ENCODE measurements at places on chromosomes 2 and 18.
A peak's percentile ranks its signal among the peaks of the same experiment; 100 is the strongest.

DNA sequence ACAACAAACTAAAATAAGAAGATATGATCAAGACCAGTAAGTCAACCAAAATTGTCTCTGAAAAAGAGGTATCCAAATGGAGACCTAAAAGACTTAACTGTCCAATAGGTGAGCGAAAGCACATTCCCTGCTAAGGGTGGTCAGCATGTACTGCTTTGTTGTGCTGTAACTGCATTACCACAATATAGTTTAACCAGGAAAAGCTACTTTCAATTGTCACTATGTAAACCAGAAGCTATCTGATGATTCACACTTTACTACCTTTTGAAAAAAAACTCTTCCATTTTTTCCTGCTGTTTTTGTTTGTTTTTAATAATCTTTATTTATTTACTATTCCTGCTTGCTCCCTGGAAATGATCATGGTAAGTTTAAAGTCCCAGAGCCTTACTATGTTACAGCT lies 36.1 kb downstream of the ASXL2 start:
- no peak for DNase-seq

DNA sequence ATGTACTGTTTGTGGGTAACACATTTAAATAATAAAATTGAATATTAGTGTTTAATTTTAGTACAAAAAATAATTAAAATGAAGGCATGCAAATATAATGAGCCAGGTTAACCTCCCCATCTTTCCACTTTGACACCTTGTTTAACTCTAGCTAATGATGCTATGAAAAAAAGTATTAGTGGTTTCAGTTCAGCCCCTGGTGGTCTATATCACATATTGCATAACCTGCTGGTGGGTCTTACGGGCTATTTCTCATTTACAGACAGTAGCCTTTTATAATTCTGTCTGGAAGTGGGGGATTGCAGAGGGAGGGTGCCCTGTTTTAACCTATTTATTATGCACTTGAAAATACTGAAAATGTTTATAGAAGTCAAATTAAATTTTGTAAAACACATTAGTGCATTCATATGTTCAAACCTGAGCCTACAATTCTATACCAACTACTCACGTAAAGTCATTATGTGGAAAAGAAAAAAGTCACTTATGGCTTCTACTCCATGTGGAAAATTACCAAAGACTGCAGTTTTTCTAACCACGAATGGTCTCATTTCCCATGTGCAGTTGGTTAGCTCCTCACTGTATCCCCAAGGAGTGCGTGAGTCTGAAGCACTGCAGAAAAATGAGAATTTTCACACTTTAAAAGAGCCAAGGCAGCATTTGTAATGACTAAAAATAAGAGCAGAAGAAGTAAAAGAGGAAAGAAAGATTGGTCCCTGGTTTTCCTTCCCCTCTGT lies 381.0 kb downstream of the MTX2 start:
- no peak for DNase-seq

DNA sequence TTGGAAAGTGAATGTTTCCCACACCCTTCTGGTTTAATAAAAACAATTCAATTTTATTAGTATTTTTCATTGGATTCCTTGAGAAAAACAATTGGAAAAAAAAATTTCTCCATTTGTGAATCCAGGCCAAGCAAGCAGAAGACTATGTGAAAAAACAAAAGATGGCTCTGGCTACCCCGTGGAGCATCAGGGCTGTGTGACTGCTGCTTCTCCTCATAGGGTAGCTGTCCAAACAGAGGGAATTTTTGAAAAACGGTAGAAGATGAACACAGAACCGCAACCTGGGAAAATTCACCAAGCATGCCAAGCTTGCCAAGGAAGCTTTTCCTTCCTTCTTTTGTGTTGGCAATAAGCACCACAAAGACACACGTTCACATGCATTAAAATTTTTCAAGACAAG lies 71.3 kb upstream of the ACVR2A start:
- DNase-seq, result no peak

- DNase-seq, result peak; percentile 71
These were observed 722 bp upstream of the C2orf15 start for GRCh38 chr2:99140860-99141109.

- DNase-seq, result no peak
These were observed 99.0 kb downstream of the HS1BP3 start for GRCh38 chr2:20551945-20552328.

DNA sequence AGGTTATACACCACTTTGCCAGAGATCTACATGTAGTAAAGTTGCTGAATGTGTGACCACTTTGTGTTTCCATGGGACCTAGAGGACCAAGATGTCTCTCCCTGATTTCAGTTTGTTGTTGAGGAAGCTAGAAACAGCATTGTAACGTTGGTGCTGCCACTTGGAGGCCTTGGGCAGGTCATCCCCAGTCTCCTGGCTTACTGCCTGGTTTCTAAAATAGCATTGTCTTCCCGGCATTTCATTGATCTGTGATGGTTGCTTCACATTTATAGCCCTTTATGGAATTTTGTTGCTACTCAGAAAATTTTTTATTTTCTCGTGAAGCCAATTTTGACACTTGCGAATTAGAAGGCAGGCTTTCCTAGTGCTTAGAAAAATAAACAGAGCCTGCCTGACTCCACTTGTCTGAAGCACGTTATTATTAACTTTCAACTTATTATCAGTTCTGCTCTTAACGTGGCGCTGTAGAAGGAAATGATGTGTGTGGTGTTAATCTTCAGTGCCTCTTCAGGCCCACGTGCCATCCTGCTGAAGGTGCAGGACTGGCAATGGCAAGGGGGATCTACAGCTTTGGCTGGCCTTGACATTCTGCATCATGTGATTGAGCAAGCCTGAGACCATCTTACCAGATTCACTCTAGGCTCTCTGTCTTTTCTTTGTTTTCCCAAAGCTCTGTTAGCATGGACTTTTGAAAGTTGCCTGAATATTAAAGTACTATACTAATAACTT lies 59.9 kb downstream of the INPP4A start:
- peak; percentile 55 for DNase-seq

GRCh38 chr2:71672826-71673795 lies 219.8 kb downstream of the DYSF start:
- DNase-seq, result no peak

- no peak for DNase-seq
These were observed 77.0 kb upstream of the UBXN4 start for GRCh38 chr2:135664623-135665068.

- DNase-seq, result no peak
These were observed 131.8 kb downstream of the MREG start for GRCh38 chr2:215881582-215881981.

- no peak for DNase-seq
These were observed 3.5 kb upstream of the SMCHD1 start for GRCh38 chr18:2651981-2652380.

GRCh38 chr18:69128566-69128965 lies 272.1 kb upstream of the DOK6 start:
- DNase-seq, result no peak

GRCh38 chr18:77063260-77063659 lies 69.3 kb downstream of the MBP start:
- no peak for DNase-seq

DNA sequence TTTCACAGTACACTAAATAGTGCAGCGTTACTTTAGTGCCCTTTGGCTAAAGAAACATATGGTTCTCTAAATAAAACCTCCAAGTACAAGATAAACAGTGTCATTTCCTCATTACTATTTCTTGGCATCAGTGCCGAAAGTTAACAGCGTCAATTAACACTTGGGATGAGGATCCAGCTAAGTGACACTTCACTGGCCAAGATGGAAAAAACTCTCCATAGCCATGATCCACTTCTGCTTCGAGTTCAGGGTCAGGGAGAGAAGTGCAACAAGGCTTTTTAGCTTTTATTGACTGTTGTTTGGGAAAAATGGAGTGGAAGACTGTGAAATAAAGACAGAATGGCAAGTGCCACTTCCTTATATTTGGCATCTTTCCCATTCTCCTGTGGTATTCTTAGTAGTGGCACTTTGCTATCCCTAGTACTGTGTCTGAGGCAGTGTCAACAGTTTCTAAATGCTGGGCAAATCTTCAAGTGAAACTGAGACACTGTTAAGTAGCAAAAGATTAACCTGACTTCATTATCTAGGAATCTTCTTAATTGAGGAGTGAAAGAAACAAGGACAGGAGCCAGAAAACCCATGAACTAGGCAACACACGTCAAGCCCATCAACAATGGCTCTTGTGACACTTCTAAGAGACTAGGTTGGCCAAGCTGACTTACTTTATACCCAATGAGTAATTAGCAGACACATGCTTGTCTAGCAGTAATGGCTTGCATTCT lies 222.5 kb upstream of the SESTD1 start:
- DNase-seq, result no peak

Data from sigmoid colon (tissue), 7 donors.